Stimulated activated CD8-positive, alpha-beta memory T cell treated with anti-CD3 and anti-CD28 coated beads, Interleukin-4, amount 100 ng/mL, for 48 hours (primary cell): ENCODE measurements at places on chromosomes 16 and 17.

DNA sequence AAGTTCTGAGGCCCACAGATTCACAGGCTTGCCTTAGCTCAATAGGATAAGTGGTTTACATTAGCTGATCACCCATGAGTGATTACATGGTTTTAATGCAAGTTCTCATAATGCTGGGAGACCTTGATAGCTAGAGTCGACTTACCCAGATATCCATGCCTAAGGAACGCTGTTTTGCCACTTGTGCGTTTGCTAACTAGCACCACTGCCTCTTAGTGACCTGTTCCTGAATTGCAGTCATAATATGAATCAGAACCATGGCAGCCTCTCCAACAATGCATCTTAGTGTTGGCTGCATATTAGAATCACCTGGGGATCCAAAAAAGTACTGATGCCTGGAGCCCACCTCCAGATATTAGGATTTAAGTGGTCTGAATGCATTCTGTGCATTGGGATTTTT is 251.1 kb upstream of the CDH5 start:
- no peak for DNase-seq

DNA sequence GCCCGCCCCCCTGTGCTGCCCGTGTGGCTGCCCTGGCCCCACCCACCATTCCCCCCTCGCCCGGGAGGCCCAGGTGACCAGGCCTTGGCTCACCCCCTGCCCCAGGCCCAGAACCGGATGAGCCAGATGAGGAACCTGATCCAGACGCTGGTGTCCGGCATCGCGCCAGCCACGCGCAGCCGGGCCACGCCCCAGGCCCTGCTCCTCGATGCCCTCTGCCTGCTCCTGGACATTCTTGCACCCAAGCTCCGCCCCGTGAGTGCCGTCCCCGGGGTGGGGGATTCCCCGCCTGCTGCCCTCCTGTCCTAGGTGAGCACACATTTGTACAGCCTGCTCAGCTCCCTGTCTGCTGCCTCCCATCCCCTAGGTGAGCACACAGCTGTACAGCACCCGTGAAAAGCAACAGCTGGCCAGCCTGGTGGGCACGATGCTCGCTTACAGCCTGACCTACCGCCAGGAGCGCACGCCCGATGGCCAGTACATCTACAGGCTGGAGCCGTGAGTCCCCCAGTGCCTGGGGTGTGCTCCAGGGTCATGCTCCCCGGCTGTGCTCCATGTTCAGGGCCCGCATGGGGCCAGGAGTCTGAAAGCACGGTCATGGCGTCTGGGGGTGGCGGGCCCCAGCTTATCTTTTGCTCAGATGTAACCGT is 4.8 kb downstream of the GNG13 start:
- DNase-seq: no peak

DNA sequence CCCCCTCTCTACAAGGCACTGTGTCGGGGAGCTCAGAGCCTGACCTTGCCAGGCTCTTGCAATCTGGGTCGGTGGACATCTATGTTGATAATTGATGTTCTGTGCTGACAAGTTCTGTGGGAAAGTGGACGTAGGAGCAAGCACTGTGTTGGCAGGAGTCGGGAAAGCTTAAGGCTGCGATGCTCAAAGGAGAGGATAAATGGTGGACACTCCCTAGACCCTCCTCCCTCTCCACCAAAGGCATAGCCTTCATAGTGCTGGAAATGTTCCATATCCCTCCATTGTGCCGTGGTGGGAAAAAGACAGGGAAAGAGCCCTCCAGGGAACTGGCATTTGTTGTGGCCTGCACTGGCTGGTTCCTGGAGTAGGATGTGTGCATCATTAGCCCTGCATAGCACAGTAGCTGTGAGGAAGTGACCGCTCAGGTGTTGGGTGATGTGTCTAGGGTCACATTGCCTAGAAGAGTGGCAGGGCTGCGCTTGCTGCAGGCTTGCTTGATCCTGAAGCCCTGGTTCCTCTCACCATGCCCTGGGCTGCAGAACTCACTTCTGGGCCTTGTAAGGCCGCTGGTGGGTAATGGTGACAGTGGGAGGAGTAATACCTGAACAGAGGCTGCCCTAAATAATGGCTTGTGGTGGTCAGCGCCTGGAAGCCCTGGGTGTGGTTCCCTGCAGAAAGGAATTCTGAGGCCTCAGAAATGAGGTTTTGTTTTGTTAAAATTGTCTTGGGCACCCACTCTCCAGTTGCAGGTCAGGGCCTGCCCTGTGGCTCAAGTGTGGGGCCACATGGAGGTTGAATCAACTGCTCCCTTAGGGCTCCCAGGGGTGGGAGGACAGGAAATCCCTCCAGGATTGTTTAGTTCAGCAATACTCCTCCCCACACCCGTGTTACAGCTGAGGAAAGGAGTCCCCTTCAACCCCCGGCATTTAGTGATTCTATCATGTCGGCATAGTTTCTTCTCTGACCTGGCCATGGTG is 62.6 kb downstream of the KSR1 start:
- no peak for DNase-seq

DNA sequence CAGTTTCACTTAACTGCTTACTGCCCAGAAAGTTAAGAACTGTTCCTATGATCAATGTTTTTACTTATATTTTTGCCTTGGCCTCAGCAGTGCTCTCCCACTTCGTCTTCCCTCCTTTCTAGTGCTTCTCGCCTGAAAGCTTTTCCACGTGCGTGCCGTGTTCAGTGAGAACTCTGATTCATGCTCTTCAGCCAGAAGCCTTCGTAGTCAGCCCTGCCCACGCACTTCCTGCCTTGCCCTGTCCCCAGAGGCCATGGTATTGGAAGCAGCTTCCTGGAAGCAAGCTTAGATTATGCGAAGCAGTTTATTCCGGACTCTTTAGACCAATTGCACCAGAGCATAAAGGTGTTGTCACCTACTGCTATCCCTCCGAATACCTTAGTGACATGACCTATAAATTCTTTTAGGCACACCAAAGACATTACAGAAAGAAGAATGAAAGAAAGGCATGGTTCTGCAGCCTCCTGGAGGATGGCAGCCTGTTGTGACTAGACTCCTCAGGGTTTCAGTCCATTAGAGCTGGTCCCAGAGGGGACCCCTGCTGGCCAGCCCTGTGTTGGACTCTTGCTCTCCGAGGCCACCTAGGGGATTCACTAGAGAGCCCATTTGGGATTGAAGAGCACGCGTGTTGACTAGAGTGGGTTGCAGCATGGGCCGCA is 105.2 kb downstream of the RPTOR start:
- peak; percentile 83 for DNase-seq

DNA sequence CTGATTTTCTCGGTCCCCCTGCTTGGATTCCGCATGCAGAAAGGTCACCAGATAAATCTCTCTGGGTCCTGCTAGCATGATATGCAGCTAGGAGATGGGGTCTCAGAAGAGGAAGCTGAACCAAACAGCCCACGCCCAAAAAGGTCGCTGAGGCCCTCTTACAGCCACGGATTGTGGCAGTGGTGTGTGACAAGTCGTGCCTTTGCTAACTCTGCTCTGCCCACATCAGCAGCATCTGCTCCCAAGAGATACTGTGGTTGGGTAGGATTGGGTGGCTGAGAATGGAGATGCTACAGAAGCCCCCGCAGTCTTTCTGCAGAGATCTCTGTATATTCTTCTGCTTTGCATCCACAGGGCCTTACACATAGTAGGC is 15.2 kb upstream of the SKAP1 start:
- DNase-seq: no peak
